Mesothelial cell of epicardium (in vitro differentiated cells): ENCODE measurements at places on chromosomes 4 and X.

DNA sequence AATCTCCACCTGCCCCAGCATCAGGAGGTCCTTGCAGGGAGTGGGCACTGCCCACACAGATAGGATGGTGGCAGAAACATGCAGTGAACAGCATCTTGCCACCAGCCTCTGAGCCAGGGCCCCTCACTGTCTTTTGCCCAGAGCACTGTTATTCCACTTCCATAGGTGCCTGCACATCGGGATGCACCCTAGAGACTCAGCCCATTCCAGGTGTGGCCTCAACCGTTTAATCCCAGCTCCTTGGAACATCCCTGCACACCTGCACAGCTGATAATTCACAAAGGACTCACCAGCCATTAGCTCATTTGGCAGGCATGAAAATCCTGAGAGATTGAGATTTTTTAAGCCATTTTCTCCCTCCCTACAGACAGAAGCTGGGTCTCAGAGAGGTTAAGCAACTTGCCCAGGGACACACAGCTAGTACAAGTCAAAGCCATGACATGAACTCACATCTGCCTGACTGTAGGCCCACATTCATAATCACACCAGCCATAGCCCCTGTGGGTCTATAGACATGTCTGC, 116.3 kb downstream of the EFNB1 start:
- DNase-seq = no peak

DNA sequence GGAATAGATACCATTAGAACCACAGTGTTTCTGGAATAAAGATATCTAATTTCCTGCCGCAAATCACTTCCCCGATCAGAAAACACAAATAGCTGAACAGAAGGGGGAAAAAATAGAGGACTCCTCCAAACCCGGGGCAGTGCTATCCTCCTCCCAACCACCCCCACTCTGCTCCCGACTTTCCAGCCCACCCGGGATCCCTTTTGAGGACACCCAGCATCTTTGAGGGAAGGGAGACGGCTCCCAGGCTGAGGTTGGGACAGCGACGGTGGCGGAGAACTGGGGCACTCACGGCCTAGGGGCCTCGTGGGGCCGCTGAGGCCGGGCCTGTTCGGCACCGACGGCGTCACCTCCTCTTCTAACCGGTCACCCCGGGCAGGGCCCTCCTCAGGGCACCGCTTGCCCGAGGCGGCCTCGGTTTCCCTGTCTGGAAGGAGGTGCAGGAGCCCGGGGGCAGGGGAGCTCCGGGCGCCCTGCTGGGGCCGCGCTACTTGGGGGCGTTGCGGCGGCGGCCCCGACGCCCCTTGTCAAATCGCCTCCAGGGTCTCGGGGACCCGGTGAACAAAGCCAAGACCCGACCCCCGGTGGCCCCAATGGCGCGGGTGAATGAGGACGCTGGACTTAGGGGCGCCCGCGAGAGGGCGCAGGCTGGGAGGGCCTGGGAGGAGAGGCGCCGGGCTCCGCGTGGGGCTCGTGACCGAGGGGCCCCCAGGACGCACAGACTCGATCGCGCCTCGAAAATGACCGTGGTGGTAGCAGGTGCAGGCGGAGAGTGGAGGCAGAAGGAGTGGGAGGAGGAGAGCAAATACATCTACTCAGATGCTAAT, 6.9 kb upstream of the ARX start:
- DNase-seq = no peak

DNA sequence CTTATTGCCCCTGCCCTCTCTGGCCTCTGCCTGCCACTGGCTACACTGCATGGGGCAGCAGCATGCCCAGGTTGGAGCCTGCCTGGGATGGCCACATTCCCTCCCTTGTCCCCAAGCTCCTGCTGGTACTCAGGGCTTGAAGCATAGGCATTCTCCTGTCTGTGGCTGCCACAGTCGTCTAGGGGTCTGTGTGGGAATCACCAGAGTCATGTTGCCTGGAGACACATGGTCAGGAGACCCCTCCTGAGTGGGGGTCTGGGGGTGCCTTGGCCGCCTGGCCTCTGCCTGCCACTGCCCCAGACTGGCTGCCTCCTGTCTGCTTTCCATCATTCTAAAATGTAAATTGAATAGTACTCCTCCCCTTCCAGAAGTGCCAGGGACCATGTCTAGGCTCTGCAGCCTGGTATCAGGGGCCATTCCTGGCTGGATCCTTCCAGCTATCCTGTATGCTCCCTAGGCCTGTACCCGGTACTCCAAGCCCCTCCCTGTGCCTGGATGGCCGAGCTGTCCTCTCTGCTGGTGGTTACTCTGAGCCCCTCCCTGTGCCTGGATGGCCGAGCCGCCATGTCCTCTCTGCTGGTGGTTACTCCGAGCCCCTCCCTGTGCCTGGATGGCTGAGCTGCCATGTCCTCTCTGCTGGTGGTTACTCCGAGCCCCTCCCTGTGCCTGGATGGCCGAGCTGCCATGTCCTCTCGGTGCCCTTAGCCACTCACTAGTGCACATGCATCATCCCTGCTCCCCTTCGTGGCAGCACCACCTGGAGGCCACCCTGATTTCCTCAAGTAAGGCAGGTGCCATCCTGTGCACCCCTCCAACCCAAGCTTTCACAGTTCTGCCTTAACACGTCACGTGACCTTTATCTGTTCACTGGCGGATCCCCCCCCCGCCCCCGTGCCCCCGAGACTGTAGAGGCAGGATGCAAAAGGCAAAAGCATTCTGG, 5.5 kb upstream of the NKX1-1 start:
- no peak for DNase-seq

DNA sequence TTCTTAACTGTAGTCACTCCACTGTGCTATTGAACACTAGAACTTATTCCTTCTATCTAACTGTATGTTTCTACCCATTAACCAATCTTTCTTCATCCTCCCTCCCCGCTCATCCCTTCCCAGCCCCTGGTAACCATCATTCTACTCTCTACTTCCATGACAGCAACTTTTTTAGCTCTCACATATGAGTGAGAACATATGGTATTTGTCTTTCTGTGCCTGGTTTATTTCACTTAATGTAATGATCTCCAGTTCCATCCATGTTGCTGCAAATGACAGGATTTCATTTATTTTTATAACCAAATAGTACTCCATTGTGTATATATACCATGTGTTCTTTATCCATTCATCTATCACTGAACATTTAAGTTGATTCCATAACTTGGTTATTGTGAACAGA, 186.5 kb downstream of the GABRB1 start:
- DNase-seq = no peak
